Fibroblast of gingiva (primary cell): ENCODE measurements at places on chromosomes 6 and 20.

- no peak for DNase-seq
Observed at GRCh38 chr20:2382833-2383232, 2.1 kb downstream of the TGM6 start.

DNA sequence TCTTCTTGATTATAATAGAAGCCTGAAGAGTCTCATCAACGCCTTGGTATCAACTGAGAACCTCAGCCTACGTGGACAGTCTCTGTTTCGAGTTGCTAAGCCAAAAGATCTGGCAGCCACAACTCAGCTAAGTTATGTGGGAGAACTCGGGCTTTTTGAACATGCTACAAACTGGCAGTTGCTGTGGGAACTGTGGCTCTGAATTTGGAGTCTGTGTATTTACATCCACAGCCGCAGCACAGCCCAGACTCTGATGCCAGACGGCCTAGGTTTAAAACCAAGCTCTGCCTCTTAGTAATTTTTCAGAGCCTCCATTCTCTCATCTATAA is 35.8 kb downstream of the RIPOR2 start:
- DNase-seq: no peak

DNA sequence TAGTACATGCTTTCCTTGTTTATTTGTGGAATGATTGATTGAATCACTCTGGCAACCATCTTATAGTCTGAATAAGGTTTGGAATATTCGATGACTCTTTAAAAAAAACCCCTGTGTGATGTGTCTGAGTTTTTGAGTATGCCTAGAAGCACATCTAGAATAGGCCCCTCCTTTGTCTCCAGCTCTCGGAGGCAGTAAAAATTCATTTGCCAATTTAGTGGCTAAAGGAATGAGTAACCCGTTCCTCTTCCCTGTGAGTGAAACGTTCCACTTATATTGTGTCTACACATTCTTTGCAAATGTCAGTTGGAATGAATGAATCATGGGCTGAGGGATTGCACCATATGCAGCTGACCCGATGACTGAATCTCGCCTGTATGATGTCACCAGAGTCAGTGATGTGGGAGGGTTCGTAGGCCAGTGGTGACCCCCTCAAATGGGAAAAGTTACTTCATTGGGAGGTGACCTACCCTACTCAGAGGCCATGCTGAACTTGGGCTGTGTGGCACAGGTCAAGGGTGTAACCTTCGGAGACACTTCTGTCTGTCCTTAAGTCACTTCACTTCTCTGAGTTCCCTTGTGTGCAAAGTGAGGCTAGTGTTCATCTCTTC is 21.6 kb downstream of the MOCS3 start:
- DNase-seq: peak; percentile 96

- DNase-seq: no peak
Observed at GRCh38 chr20:22384978-22385377, 199.4 kb downstream of the FOXA2 start.

DNA sequence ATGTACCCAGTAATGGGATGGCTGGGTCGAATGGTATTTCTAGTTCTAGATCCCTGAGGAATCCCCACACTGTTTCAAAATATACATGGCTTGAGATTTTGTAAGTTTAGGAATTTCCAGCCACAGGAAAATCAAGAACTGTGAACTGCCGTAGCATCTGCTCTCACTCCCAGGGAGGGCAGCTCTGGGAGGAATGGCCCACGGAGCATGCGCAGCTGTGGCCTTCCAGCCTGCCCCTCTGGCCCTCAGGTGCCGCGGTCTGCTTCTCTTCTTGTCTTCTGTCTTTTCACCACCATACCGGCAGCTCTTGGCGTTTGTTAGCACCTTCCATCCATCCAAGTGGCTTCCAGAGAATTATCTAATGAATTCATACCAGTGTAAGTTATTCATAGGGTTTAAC is 19.9 kb upstream of the EXOC2 start:
- peak; percentile 62 for DNase-seq

GRCh38 chr6:138891255-138891986 is 95.5 kb downstream of the ECT2L start:
- no peak for DNase-seq

DNA sequence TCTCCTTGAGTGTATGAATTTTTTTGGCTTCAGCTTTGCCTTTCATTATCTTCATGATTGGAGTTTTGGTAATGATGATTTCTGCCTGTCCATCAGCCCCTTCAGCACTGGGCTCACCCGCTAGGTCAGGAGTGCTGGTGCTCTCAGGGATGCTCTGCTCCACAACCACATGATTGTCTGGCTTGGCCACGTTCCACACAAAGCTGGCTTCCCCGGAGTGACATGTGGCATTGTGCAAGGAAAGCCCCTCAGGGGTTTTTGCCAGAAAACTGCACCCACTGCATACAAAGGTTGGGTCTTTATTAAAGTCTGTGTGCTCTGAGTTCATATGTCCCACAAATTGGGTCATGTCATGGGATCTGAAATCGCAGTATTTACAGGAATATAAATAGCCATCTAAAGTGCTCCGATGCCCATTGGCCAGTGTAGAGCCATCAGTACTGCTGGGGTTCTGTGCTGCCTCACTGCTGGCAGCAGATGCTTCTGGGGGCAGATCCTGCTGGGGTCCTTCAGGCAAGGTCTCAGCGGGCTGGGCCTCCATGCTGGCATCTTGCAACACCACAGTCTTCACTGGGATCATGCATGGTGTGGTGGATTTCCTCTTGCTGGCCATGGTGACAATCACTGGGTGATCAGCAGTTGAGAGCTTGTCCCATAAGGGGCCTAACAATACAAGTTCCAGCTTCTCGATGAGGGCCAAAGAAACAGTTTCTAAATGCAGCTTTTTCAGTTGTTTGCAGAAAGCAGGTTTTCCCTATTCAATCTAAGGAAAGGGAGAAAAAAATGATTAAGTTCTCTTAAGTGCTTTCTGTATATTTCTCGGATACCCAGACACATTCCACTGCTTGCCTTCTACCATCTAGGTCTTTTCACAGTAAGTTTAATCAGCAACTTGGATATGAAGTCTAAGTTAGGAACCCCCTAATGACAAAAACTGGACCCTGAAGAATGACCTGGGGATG is 67.2 kb downstream of the PLCG1 start:
- no peak for DNase-seq

DNA sequence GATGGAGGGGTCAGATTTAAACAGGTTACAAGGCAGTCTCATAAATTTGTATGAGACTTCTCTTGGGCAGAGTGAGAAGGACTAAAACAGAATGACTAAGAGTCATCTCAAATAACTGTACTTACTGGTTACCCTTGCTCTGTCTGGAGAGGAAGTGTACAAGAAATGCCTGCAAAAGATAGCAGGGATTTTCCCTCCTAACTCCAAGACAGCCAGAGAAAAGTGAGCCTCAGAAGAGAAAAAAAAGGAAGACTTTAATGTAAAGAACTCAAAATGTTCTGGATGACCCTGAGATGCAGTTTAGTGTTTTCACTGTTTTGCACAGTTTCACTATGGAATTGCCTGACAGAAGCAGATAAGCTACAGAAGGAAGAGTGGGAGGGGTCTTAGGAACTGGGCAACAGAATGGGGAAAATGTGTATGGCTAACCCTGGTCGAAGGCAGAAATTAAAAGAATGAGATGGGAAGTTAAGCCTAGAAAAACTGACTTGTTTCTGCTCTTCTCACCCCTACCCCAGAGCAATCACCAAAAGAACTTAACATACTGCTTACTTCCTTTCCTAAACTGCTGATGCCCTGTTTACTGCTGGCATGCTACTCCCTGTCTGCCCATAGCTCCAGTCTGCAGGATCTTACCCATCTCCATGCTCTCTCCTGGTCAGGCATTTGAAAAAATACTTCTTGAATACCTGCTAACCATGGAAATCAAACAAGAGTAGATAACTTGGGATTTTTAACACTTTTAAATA is 98.1 kb upstream of the MARCKS start:
- no peak for DNase-seq

- DNase-seq: no peak
Observed at GRCh38 chr20:25209911-25210310, 14.4 kb downstream of the ENTPD6 start.

DNA sequence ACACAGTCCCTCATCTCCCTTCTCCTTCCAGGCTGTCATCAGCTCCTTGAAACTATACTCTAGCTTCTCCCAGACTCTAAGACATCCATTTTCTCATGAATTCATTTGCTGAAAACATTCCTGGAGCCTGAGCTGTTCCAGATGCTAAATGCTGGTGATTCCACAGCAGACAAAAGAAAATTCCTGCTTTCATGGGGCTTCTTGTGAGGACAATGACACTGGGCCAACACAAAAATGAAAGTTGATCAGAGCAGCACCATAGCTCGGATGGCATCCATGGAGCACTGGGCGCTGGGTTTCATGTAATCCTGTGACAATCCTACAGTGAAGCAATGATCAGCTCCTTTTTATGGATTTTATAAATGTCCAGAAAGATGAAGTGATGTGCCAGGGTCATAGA is 47.4 kb upstream of the STX16 start:
- DNase-seq: no peak

DNA sequence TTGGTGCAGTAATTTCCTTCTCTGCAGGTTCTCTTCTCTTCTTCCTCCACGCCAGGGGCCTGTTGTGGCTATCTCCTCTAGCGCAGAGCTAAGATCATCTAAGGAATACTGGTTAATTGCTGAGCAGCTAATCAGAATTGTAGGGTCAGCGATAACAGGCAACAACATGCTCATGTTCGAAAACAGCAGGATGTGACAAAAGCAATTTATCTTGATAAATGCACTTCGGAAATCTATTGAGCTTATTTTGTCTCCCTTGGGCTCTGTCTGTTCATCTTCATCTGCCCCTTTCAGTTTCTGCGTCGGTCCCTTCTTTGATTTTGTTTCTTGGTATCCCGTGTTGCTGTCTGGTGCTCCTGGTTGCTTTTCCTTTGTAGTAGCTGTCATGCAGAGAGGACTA is 67.3 kb upstream of the MAP3K7 start:
- no peak for DNase-seq

- DNase-seq: peak; percentile 26
Observed at GRCh38 chr20:10415013-10415650, 18.9 kb downstream of the MKKS start.

- no peak for DNase-seq
Observed at GRCh38 chr20:63046841-63047240, 40.1 kb upstream of the BHLHE23 start.
